BJ (cell line): ENCODE measurements at places on chromosomes 2 and 18. TPM values are rescaled to one million over a fixed set of nuclear protein-coding genes. Genes with fewer than 3 reads are reported as not detected.

- DNase-seq: no peak
Measured at GRCh38 chr2:26043862-26044696, 10.2 kb downstream of the RAB10 start.

Gene GAL3ST2
- polyA plus RNA-seq: not detected in 2 replicates

Gene CACNB4
- polyA plus RNA-seq: 0.12 TPM in 2 replicates

GRCh38 chr2:127196998-127197397 is 23.1 kb downstream of the CYP27C1 start:
- DNase-seq: no peak

DNA sequence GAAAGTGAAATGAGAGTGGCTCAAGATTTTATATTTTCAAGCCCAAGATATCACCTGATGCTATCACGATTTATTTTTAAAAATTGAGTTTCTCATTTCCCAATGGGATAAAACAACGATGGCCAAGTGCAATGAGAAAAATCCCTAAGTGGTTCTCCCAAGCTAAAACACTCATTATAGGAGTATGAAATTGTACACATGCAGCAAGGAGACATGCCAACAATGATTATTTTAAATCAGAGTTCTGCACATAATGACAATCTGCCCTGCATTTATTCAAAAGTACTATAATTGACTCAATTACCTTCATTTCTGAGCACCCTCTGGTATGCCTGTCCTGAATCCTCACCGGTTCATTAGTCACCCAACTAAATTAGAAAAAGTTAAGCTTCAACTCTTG is 12.7 kb downstream of the CYTIP start:
- DNase-seq: no peak

GRCh38 chr2:179338681-179339080 is 74.0 kb upstream of the SESTD1 start:
- no peak for DNase-seq

Gene FAM237A
- not detected in 2 replicates for polyA plus RNA-seq

DNA sequence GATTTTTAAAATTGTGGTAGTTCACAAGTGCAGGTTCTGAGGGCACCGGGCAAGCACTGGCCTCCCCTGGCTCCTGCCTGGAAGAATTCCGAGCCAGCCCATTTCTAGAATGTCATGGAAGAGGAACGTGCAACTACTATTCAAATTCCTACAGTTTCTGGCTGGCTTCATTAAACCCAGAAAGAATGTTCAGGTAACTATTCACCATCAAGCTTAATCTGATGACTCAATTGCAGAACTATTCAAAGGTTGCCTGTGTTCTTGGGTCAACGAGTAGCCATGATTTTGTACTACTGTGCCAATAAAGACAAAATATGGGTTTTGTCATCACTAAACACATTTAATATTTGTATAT is 14.3 kb upstream of the MFF start:
- no peak for DNase-seq

DNA sequence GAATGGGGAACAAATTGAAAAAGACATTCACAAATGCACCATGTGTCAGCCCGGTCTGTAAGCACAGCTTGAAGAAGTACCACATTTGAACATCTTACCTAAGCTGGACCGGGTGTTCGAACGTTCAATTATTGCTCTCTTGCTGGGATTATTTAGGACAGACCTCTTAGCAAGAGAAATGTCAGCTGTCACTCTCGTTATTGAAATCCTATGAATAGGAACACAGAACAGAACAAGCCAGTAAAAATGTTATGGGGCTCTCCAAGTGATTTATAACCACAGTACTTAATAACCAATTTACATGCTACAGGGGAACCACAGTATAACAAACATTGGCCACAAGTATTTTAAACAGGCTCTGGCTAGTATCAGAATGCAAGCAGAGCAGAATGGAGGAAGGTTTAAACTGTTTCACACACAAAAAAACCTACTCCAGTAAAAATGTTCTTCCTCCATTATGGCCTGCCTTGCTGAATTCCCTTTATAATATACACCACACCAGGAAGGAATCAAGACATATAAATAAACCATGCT is 32.5 kb upstream of the ARL5A start:
- peak; percentile 19 for DNase-seq
